ENCODE measurements at places on chromosomes 6 and 20.

GRCh38 chr20:23584434-23585199 lies 16.3 kb upstream of the CST9L start:
- DNase-seq: no peak
- peaks cover 3% of the 10 kb centered on the region for H3K4me1 ChIP-seq
- H3K4me3 ChIP-seq: no peak overlapping the region

- peak overlapping the region; percentile 88 for H3K4me3 ChIP-seq
- peaks cover 3% of the 10 kb centered on the region for H3K4me1 ChIP-seq
- peaks cover 9% of the 10 kb centered on the region for H3K27me3 ChIP-seq
- peak; percentile 58 for DNase-seq
Measured at GRCh38 chr6:26576929-26577719, 19.6 kb upstream of the ABT1 start.

GRCh38 chr6:135115411-135115810 lies 60.8 kb upstream of the HBS1L start:
- H3K27me3 ChIP-seq: no peaks in the 10 kb centered on the region
- no peak overlapping the region for H3K27ac ChIP-seq
- H3K36me3 ChIP-seq: no peaks in the 10 kb centered on the region
- no peak overlapping the region for H3K4me3 ChIP-seq
- peaks cover 3% of the 10 kb centered on the region for H3K4me1 ChIP-seq
- no peak for DNase-seq

DNA sequence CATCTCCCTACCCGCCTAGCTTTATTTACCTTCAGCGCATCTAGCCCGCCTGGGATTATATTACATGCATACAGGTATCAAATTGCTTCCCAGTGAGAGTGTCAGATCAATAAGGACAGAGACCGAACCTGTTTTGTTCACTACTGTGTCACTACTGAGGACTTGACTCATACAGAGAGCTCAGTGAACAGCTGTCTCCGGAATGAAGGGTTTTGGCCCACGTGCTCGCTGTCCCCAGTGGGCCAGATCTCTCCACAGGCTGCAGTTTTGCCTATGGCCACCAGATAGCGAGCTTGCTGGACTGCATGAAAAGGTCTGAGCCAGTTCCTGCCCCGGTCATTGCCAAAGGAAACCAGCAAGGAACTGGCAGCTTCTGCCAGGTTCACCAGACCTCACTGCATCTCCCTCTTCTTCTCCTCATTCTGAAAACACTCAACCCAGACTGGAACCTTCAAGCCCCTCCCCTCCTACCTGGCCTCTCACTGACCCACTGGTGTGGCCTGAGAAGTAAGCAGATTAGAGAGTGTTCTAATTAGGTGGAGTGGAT lies 150.8 kb downstream of the ZMYND8 start:
- peaks cover 12% of the 10 kb centered on the region for H3K4me1 ChIP-seq
- peak overlapping the region; percentile 58 for H3K27ac ChIP-seq
- peak; percentile 70 for DNase-seq
- H3K4me3 ChIP-seq: no peak overlapping the region
- H3K27me3 ChIP-seq: peaks cover 6% of the 10 kb centered on the region

GRCh38 chr6:92790381-92790780 lies 629.0 kb downstream of the EPHA7 start:
- DNase-seq: no peak
- H3K27ac ChIP-seq: no peak overlapping the region

DNA sequence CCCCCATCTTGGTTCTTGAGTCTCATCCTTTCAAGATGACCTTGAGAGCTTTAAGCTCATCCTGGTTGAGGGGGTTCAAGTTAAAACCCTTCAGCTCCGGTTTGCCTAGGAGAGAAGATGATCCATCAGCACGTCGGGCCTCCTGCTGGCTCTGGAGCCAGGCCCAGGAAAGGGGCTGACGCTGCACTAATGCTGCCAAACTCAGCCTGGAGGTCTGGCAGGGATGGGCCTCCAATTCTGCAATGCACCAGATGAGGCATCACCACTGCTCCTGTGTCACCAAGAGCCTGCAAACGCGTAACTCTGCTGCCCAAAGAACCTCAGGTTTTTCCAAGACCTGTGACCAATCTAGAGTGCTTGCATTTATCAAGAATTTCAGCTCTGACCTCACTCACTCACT lies 6.1 kb downstream of the PDRG1 start:
- peaks cover 42% of the 10 kb centered on the region for H3K36me3 ChIP-seq
- no peak overlapping the region for H3K4me3 ChIP-seq
- H3K27me3 ChIP-seq: peaks cover 7% of the 10 kb centered on the region
- peaks cover 11% of the 10 kb centered on the region for H3K4me1 ChIP-seq
- H3K27ac ChIP-seq: no peak overlapping the region

DNA sequence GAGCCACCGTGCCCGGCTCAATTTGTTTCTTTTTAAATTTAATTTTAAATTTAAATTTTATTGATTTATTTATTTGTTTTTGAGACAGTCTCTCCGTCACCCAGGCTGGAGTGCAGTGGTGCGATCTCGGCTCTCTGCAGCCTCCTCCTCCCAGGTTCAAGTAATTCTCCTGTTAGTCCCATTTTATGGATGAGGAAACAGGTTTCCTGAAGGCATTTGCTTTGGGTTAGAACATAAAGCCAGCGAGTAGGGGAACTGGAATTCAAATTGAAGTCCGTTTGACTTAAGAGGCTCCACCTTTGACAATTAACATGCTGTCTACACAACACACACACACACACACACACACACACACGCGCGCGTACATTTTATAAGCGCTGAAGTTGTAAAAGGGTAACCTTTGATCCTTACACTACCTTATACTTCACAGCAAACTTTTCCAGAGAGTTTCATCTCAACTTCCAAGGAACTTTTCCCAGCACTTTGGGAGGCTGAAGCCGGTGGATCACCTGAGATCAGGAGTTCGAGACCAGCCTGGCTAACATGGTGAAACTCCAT lies 232.0 kb downstream of the BCAS1 start:
- H3K27me3 ChIP-seq: peaks cover 3% of the 10 kb centered on the region
- no peak for DNase-seq
- H3K4me1 ChIP-seq: peaks cover 3% of the 10 kb centered on the region
- H3K27ac ChIP-seq: no peak overlapping the region
- no peaks in the 10 kb centered on the region for H3K36me3 ChIP-seq

GRCh38 chr20:7022597-7022996 lies 255.1 kb downstream of the BMP2 start:
- no peak overlapping the region for H3K4me3 ChIP-seq
- peaks cover 5% of the 10 kb centered on the region for H3K36me3 ChIP-seq
- no peaks in the 10 kb centered on the region for H3K27me3 ChIP-seq
- no peak overlapping the region for H3K27ac ChIP-seq

- peaks cover 5% of the 10 kb centered on the region for H3K27me3 ChIP-seq
- H3K4me1 ChIP-seq: no peaks in the 10 kb centered on the region
- DNase-seq: no peak
- no peak overlapping the region for H3K4me3 ChIP-seq
Measured at GRCh38 chr20:42258564-42259302, 640.6 kb upstream of the CHD6 start.

DNA sequence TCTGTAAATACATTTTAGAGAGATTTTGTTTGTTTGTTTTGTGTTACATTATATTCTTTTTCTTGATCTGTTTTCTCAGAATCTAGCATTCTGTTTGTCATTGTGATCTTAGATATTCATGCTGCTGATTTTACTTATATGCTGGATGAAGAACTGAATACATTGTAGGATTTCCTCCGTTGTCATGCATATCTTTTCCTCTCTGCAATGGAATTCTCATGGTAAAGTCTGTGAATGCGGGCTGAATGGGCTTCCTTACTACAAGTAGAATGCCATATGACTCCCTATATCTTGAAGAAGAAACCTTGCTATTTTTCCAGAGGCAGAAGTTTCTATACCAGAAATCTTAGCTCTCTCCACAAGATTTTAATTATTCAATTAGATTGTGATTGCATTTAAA lies 2.4 kb upstream of the DEFB114 start:
- no peaks in the 10 kb centered on the region for H3K4me1 ChIP-seq
- H3K36me3 ChIP-seq: no peaks in the 10 kb centered on the region
- H3K27me3 ChIP-seq: no peaks in the 10 kb centered on the region
- H3K27ac ChIP-seq: no peak overlapping the region
- H3K4me3 ChIP-seq: no peak overlapping the region
- DNase-seq: no peak

DNA sequence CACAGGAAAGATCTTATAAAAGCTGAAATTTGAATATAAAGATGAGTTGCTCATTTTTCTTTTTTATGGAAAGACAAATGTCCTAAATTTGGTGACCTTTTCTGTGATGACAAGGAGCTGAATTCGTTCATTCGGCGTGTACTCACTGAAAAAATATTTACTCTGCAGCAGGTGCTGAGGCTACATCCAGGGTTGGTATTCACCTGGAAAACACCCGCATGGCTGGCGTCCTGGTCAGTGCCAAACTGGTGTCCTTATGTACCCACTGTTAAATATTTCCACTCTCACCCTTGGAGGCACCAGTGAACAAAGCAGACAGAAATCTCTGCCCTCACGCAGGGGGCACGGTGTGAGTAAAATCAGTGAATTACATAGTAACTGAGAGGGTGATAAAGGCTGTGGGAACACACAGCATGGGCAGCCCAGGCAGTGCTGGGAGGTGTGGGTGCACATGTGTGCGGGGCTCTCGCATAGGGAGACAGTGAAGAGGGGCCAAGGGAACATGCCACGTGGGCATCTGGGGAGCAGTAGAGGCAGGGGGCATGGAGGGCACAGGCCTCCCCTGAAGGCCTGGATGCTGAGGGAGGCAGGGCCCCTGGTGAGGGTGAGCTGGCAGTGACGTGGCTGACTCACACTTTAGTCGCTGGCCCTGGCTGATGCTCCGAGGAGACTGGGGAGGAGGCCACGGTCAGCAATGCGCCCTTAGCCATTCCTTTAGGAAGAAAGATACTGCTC lies 89.7 kb downstream of the INSM1 start:
- H3K27ac ChIP-seq: no peak overlapping the region
- H3K27me3 ChIP-seq: no peaks in the 10 kb centered on the region
- peaks cover 2% of the 10 kb centered on the region for H3K4me1 ChIP-seq
- no peak overlapping the region for H3K4me3 ChIP-seq
- DNase-seq: no peak

- no peak for DNase-seq
- H3K27ac ChIP-seq: no peak overlapping the region
- H3K36me3 ChIP-seq: no peaks in the 10 kb centered on the region
- no peak overlapping the region for H3K4me3 ChIP-seq
- peaks cover 29% of the 10 kb centered on the region for H3K4me1 ChIP-seq
- peaks cover 7% of the 10 kb centered on the region for H3K27me3 ChIP-seq
Measured at GRCh38 chr6:15573384-15573783, 89.4 kb downstream of the DTNBP1 start.

GRCh38 chr20:12777016-12777415 lies 231.8 kb upstream of the SPTLC3 start:
- no peak overlapping the region for H3K27ac ChIP-seq
- no peak for DNase-seq
- no peaks in the 10 kb centered on the region for H3K27me3 ChIP-seq
- H3K4me3 ChIP-seq: no peak overlapping the region

- DNase-seq: no peak
- H3K4me3 ChIP-seq: peak overlapping the region; percentile 16
- H3K4me1 ChIP-seq: no peaks in the 10 kb centered on the region
- no peak overlapping the region for H3K27ac ChIP-seq
- H3K27me3 ChIP-seq: peaks cover 1% of the 10 kb centered on the region
- peaks cover 42% of the 10 kb centered on the region for H3K36me3 ChIP-seq
Measured at GRCh38 chr6:113930183-113930582, 40.8 kb downstream of the HDAC2 start.

- H3K4me1 ChIP-seq: no peaks in the 10 kb centered on the region
- peaks cover 4% of the 10 kb centered on the region for H3K36me3 ChIP-seq
- H3K4me3 ChIP-seq: no peak overlapping the region
- peaks cover 3% of the 10 kb centered on the region for H3K27me3 ChIP-seq
Measured at GRCh38 chr6:33123732-33124524, 48.1 kb downstream of the HLA-DPB1 start.

DNA sequence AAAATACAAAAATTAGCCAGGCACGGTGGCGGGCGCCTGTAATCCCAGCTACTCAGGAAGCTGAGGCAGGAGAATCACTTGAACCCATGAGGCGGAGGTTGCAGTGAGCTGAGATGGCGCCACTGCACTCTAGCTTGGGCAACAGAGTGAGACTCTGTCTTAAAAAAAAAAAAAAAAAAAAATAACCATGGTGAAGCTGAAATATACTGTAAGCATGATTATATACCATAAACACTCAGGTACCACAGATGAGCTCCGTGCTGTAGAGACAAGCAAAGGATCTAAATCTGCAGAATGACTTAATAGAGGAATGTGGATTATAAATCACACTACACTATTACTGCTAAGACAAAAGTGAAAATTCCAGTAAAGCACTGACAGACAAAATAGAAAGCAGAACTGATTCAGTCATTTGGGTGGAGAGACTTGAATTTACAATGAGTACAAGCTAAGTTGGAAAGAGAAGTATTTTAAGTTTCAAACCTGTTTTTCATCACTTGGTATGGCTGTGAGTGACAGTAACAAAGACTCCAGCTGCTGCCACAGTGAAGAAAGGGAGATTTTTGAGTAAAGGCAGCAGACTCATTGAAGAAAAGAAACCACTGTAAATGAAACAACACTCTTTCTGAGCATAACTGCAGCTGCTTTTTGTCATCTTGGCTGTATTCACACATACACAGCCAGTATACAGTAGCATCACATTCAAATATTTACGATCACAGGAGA lies 322.1 kb downstream of the RNGTT start:
- peaks cover 1% of the 10 kb centered on the region for H3K27me3 ChIP-seq
- DNase-seq: no peak
- no peak overlapping the region for H3K4me3 ChIP-seq
- peaks cover 3% of the 10 kb centered on the region for H3K4me1 ChIP-seq
- H3K27ac ChIP-seq: no peak overlapping the region

DNA sequence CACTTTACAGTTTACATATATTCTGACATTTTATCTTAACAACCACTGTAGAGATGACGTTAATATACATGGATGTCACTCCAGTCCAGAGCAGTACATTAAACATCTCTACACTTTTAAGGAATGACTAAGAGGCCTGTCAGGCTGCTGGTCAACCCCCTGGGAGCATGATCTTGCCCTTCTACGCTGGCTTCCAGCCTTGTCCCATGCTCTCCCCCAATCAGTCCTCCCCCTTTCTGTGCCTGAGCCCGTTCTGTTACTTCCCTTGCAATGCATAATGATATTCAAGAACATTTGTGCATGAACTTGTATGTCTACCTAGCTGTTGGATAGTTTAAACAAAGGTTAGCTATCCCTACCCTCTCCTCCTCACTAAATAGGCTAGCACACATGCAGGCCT lies 40.5 kb upstream of the PLCB4 start:
- no peak for DNase-seq
- no peaks in the 10 kb centered on the region for H3K4me1 ChIP-seq
- H3K4me3 ChIP-seq: no peak overlapping the region

DNA sequence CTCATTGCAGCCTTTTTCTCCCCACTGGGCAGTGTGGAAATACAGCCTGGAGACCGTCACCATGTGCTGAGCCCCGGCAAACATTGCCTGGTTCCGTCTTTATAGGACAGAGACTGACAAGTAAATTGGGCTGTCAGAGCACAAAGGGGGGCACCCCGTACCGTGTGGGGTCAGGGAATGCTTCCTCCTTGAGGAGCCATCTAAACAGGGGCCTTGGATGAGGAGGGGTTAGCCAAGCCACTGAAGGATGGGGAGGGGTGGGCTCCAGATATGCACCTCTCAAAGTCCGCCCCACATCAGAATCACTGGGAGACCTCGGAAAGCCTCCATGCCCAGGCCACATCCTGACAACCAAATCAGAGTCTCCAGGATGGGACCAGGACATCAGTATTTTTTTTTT lies 73.9 kb downstream of the NFATC2 start:
- H3K27me3 ChIP-seq: peaks cover 1% of the 10 kb centered on the region
- H3K36me3 ChIP-seq: no peaks in the 10 kb centered on the region
- no peak overlapping the region for H3K27ac ChIP-seq
- H3K4me1 ChIP-seq: peaks cover 3% of the 10 kb centered on the region
- no peak for DNase-seq

- DNase-seq: no peak
- H3K36me3 ChIP-seq: no peaks in the 10 kb centered on the region
- no peak overlapping the region for H3K27ac ChIP-seq
Measured at GRCh38 chr6:38136547-38136946, 317.0 kb downstream of the ZFAND3 start.
